ENCODE measurements at places on chromosomes 5 and 9.

GRCh38 chr9:81758123-81758797, 68.9 kb upstream of the TLE1 start:
- DNase-seq = no peak

DNA sequence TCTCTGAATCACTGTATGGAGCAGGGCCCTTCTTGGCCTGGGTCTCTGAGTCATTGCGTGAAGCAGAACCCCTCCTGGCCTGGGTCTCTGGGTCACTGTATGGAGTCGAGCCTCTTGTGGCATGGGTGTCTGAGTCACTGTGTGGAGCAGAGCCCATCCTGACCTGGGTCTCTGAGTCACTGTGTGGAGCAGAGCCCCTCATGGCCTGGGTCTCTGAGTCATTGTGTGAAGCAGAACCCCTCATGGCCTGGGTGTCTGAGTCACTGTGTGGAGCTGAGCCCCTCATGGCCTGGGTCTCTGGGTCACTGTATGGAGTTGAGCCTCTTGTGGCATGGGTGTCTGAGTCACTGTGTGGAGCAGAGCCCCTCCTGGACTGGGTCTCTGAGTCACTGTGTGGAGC, 94.0 kb upstream of the RAPGEF1 start:
- DNase-seq = no peak

- no peak for DNase-seq
Observed at GRCh38 chr5:177603631-177604030, 3.7 kb downstream of the B4GALT7 start.

GRCh38 chr5:1348986-1349245, 4.0 kb upstream of the CLPTM1L start:
- no peak for DNase-seq

DNA sequence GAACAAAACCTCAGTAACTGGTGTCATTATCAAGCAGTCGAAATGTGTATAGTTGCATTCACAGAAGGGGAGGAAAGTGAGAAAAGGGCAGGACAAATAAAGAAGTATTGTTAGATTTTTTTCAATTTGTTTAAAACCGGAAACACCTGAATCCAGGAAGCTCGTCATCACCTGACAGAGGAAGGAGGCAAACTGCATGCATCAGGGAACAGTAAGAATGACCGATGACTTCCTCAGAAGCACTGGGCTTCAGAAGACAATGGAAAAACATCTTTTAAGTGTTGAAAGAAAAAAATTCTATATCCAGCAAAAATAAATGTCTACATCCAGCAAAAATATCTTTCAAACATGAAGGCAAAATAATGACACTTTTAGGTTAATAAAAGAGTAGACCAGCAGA, 29.5 kb downstream of the PLEKHG4B start:
- no peak for DNase-seq

DNA sequence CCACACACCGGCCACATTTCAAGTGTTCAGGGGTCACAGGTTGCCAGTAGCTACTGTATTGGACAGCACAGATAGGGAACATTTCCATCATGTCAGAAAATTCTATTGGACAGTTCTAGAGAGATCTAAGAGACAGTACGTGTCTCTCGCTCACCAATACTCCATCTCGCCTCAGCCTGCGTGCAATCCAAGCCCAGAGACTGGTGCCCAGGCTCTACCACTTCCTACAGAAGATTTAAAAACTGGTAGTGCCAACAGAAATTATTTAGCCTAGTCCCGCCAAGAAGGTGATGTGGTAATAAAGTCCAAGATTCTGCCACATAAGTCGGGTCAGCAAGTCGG, 390 bp upstream of the SNX2 start:
- DNase-seq = no peak

DNA sequence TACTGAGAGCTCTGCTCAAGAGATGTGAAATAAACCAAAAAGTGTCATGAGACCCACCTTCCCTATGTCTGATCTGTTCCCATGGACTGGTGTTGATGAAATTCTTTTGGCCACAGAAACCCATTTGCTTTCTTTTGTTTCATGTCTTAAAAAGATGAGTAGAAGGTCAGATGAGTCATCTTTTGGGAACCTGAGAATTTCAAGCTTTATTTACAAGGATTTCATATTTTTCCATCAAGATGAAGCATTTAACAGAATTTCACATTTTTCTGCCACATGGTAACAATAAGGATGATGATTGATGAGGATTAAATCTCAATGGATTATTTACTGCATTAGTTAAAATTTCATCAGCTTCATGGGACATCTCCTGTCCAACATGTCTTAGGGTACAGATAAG, 337.8 kb downstream of the DEPDC1B start:
- DNase-seq = no peak

DNA sequence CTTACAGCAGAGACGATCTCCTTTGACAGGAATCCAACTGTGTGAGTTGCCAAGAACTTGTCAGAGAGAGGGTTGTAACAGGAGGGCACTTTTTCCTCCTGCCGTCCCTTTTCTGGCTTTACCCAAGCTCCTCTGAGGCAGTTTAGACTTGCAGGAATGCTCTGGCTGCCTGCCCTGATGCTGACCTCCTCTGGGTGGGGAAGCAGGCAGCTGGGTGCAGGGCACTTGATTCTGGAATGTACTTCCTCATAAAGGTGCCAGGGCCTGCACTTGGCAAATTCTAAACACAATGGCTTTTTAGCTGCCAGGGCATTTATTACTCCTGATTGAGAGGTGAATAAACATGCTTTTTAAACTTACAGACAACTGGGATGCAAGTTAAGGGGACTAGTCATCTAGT, 190.4 kb downstream of the EPB41L4A start:
- DNase-seq = peak; percentile 54

GRCh38 chr9:91208837-91209236, 152.9 kb downstream of the AUH start:
- no peak for DNase-seq

GRCh38 chr5:30650311-30650710, 543.2 kb upstream of the CDH6 start:
- DNase-seq = no peak
